ENCODE measurements at places on chromosomes 3 and 15. TPM values are rescaled to one million over a fixed set of nuclear protein-coding genes. Genes with fewer than 3 reads are reported as not detected.
A peak's percentile ranks its signal among the peaks of the same experiment; 100 is the strongest.

GRCh38 chr3:146575636-146576035 is 29.5 kb downstream of the PLSCR5 start:
- H3K4me1 ChIP-seq = no peaks in the 10 kb centered on the region
- H3K4me3 ChIP-seq = no peak overlapping the region
- H3K27ac ChIP-seq = no peak overlapping the region

- peaks cover 36% of the 10 kb centered on the region for H3K4me1 ChIP-seq
- no peaks in the 10 kb centered on the region for H3K27me3 ChIP-seq
- no peak for DNase-seq
- H3K4me3 ChIP-seq = no peak overlapping the region
- H3K27ac ChIP-seq = no peak overlapping the region
These were observed 108.1 kb downstream of the PEAK1 start for GRCh38 chr15:77311618-77312398.

Gene BRK1
- total RNA-seq = 123 TPM

- no peak overlapping the region for H3K4me3 ChIP-seq
- DNase-seq = no peak
- H3K4me1 ChIP-seq = no peaks in the 10 kb centered on the region
These were observed 170.1 kb downstream of the ROBO1 start for GRCh38 chr3:79597709-79598108.

GRCh38 chr15:62430056-62430455 is 265.0 kb upstream of the C2CD4B start:
- H3K4me1 ChIP-seq = no peaks in the 10 kb centered on the region
- H3K36me3 ChIP-seq = no peaks in the 10 kb centered on the region

- no peak overlapping the region for H3K4me3 ChIP-seq
- H3K27me3 ChIP-seq = no peaks in the 10 kb centered on the region
- no peak overlapping the region for H3K27ac ChIP-seq
- H3K36me3 ChIP-seq = no peaks in the 10 kb centered on the region
- H3K4me1 ChIP-seq = peaks cover 8% of the 10 kb centered on the region
- DNase-seq = no peak
These were observed 20.4 kb downstream of the MAGI1 start for GRCh38 chr3:66018057-66019033.

DNA sequence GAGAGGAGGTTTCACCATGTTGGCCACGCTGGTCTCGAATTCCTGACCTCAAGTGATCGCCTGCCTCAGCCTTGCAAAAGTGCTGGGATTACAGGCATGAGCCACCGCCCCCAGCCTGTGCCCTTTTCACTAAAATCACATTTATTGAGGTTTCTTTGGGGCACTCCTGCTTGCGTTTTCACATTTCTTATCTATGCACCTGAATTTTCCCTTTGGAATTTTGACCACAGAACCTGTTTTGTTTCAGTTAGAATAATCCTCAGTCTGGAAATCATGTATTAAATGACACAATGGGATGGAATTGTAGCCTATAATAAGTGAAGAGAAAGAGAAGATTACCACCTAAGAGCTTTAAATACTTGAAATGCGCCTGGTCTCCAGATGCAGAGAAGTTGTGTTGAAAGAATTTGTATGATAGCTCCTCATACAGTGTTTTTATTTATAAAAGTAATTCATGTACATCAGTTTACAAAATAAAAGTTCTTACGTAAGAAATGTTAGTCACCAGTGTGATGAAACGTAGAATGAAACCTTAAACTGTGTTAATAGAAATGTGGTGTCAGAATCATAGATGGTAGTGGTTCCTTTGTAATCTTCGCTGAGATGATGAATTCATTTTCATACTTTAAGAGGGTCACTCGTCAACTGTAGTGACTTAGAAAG is 107.0 kb downstream of the TCF12 start:
- peaks cover 15% of the 10 kb centered on the region for H3K4me1 ChIP-seq
- no peaks in the 10 kb centered on the region for H3K36me3 ChIP-seq
- no peak for DNase-seq
- H3K27ac ChIP-seq = no peak overlapping the region

Gene PLSCR2
- not detected for total RNA-seq

DNA sequence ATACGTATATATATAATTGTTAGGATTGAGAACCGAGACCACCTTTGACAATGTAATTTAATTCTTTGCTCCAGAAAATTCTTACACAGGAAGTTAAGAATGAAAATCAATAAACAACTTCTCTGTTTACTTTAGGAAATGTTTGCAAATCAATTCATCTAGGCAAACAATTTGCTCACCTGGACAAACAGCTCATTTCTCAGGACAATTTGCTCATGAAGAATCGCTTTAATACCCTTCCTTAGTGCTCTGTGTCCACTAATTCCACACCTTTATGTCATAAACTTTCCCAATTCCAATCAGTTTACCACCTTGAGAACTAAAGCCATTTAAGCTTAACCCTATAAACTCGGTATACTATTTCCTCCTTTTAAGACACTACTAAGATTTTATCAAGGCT is 292.2 kb downstream of the BCHE start:
- no peak for DNase-seq
- no peak overlapping the region for H3K4me3 ChIP-seq
- H3K27me3 ChIP-seq = no peaks in the 10 kb centered on the region
- no peak overlapping the region for H3K27ac ChIP-seq
- H3K4me1 ChIP-seq = no peaks in the 10 kb centered on the region

Gene MTHFS
- total RNA-seq = 9.4 TPM

DNA sequence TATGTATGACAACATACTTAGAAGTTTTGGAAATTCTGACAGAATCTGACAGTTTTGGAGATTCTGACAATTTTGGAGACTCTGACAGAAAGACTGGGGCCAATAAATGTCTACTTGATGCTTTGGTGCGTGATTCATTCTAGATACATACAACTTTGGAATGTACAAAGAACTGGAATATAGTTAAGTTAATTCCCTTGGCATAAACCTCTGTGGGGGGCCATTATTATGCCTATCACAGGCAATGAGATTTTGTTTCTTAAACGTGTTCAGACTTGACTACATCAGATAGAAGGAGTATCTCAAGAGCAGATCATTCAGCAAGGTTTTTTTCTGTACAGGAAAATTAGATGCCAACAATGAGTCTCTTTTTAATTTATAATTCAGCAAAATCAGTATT is 617.6 kb upstream of the ZNF717 start:
- H3K36me3 ChIP-seq = no peaks in the 10 kb centered on the region
- no peaks in the 10 kb centered on the region for H3K4me1 ChIP-seq
- H3K27ac ChIP-seq = no peak overlapping the region
- peak; percentile 37 for DNase-seq
- no peak overlapping the region for H3K4me3 ChIP-seq

Gene GOLGA8R
- total RNA-seq = 0.90 TPM

All from A673 (cell line).